ENCODE measurements at places on chromosomes 11 and 22.

DNA sequence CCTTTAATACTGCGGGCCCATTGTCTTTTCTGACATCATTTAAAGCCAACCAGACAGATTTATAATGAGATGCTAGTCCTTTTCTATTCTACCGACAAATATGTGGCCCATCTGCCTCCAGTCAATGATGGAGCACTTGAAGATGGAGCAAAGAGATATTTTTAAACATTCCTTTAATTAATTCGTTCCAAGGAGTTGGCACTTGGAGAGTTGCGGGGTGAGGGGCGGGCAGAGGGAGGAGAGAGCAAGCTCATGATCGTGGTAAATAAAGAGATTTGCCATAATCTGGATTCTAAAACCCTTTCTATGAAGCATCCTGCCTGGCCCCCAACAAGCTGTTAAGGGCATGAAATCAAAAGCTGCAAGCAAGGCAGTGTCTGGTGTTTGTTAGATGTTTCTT is 5.0 kb downstream of the SLC1A2 start:
- no peak for DNase-seq

- DNase-seq: no peak
Observed at GRCh38 chr11:35003658-35004057, 87.2 kb downstream of the PDHX start.

DNA sequence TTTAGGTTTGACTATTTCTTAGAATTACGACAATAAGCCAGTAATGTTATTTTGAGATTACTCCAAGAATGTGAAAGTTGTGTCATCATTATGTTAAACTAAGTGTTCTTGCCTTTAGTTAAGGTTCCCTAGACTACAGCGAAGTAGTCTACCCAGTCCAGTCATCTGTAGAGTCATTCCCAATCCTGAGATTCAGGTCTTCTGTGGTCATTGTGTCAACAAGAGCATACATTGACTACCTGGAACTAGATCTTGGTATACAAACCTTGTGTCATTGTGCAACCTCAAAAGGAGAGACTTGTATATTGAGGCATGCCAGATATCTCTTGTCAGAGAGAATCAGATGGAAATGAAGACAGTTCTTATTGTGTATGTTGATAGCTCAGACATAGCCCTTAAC is 115.9 kb downstream of the ATM start:
- no peak for DNase-seq

DNA sequence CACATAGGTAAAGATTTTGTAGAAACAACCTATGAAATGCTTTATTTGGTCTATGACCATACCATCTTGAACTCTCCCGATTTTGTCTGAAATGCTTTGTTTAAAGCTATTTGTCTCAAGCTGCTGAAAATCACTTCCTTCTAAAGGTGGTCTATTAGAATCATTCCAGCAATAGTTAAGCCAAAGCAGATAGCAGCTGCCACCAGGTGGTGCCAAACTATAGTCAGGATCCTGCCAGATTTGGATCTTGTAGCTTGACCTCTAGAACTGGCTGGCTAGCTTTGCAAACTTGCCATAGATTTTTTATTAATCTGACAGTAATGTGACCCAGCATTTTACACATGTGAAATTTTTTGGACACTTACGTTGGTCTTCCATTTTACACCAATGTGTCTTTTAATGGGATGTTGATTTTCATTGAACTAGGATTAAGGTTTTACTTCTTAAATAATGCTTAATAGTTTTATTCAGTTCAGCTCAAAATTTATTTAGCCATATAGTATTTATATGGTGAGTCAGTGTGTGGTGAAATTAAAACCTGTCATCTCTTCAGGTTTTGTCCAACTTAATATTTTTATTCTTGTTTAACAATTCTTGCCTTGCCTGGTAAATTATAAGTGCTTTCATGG is 19.7 kb downstream of the CTR9 start:
- DNase-seq: no peak

- no peak for DNase-seq
Observed at GRCh38 chr11:68460741-68461574, at the start of gene PPP6R3. TSS of gene PPP6R3 (plus strand) at chr11:68460752. CDS start at chr11:68537665, 76,913 bp downstream.

DNA sequence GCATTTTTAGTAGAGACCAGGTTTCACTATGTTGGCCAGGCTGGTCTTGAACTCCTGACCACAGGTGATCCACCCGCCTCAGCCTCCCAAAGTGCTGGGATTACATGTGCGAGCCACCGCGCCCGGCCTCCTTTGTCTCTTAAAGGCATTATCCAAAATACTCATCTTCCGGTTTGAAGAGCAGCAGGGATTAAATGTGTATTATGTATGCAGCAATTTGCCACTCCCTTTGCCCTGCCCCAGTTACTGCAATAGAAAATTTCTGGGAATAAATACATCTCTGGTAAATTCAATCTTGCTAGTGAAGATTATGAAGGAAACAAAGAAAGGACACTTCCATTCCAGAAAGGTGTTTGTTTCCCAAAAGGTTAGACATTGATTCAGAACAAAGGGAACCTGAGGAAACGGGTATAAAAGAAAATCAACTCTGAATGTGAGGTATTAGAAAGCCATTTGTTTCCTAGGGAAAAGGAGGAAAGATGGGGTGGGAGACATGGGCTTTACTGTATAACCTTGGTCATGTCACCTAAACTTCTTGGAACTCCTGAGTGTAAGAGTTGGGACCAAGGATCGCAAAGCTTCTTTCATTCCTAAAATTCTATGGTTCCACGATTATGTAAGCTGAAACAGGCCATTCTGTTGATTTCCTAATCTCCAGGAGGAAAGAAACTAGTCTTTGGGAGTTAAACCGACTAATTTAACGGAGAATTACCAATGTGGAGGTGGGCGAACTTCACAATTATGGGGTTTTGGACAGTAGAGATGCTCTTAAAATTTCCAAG is 959 bp upstream of the HIPK3 start:
- no peak for DNase-seq

- no peak for DNase-seq
Observed at GRCh38 chr11:36383195-36383594, 87.1 kb downstream of the PRR5L start.

DNA sequence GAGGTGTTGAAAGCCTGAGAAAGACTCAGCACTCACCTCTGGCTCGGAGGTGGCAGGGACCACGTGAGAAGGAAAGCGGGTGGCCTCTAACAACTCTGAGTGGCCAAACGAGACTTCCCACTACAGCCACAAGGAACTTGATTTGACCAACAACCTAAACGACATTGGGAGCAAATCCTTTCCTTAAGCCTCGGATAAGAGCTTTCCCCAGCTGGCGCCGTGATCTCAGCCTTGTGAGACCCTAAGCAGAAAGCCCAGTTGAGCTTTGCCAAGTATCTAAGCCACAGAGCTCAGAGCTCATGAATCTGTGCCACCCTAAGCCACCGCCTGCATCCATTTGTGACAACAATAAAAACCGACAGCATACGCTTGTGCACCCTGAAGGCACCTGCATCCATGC is 636.0 kb downstream of the TBC1D22A start:
- DNase-seq: no peak

GRCh38 chr11:48007677-48008076 is 27.3 kb downstream of the PTPRJ start:
- no peak for DNase-seq

- no peak for DNase-seq
Observed at GRCh38 chr11:67238894-67239782, 27.1 kb upstream of the GRK2 start.

DNA sequence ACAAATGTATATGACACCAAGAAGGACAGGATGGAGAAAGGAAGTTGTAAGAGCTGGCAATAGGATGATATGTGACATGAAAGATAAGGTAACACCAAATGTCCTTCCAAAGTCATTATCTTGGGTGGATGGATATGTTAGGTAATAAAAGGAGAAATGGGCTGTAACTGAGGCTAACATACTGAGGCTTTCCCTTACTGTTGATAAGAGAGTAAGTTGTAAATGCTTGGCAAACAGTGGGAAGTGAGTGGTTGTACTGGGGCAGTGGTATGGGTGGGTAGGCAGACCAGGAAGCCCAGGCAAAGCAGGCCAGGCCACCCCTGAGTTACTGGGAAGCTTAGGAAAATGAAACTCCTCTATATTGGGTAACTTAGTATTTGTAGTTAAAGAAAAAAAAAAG is 73.7 kb downstream of the ARHGAP42 start:
- no peak for DNase-seq

DNA sequence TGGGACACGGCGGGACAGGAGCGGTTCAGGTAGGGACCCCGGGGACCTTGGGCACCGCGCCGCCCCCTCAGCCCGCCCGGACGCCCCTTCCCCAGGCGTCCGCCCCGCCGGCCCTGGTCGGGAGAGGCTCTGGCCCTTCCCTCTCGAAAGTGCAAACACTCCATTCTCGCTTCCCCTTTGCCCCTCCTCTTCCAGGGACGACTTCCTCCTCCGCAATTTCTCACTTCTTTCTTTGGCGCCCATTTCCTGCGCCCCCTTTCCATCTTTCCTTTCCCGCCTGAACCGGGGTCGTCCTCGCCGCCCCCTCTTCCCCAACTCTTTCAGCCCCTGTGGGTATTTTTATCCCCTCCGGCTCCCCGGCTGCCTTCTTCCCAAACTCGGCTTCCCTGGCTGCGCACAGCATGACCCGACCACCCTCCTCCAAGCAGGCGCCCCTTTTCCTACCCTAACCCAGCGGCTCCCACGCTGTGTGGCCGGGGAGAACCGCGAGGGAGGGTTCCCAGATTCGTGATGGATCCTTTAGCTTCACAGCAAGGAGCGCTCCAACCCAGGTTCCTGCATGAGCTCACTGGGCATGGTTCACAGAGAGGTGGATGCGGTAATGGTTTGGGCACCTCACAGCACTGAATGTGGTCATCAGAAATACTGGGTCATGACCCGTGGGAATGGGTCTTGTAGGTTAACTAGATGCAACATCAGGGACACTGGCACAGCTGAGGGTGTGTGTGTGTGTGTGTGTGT is 689 bp downstream of the RAB39A start:
- no peak for DNase-seq

Measured in stimulated activated CD4-positive, alpha-beta T cell treated with anti-CD3 and anti-CD28 coated beads, Interleukin-1b, Interleukin-23, amount 100 ng/mL, for 4 hours (primary cell).